Caudate nucleus (tissue), 63 donors: ENCODE measurements at places on chromosomes 11 and 22.
A peak's percentile ranks its signal among the peaks of the same experiment; 100 is the strongest.

GRCh38 chr11:17389957-17390649 is 1.6 kb upstream of the KCNJ11 start:
- DNase-seq: no peak

DNA sequence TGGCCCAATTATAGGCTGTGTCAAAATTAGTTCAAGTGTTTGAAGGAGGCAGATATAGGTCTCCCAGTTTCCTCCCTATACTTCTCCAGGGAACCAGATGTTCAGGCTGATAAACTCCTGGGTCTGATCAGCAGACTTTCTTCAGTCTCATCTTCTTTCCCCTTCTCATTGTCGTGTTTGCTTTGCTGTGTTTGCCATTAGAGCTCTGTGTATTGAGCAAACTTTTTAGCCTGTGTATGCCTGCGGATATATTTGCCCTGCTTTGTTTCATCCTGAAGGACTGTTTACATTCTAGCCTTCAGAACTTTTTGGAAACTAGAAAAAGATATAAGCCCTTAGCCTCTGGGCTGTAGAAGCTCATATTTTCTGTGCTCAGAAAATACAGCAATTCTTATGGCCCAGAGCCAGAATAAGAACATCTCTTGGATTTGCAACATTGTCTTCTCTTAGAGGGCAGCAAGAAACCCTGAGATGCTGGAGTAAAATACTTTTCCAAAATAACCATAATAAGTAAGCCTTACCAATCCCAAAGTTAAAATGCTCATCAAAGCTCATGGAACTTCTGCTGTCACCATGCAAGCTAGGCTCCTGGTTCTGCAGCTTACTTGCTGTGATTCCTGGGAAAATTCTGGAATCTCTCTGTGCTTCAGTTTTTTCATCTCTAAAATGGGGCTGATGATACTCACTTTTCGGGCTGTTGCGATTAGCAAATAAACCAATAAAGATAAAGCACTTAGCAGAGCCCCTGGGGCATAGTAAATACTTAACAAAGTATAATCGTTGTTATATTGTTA is 34.1 kb upstream of the ME3 start:
- no peak for DNase-seq

GRCh38 chr22:47071078-47071806 is 308.8 kb downstream of the TBC1D22A start:
- DNase-seq: no peak

GRCh38 chr22:49010901-49011300 is 816.8 kb downstream of the BRD1 start:
- no peak for DNase-seq

GRCh38 chr11:63551889-63552266 is 11.3 kb downstream of the PLAAT2 start:
- DNase-seq: no peak

DNA sequence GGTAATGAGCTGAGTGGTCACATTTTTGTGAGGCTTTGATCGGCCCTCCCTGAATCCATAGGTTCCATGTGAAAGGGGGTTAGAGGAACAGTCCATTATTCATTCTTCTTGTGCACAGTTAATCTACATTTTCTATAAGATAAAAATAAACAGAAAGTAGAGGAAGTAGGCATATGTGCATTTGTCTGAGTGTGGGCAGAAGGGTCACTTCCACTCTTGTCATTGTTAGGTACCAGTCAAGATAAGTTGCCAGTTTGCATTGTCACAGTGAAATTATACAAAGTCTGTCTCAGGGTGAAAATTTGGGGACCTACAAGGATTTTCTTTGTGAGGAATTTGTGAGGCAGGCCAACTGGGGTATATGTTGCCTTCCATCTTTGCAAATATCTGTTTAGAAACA is 4.6 kb upstream of the APOL4 start:
- no peak for DNase-seq

GRCh38 chr11:69657456-69657910 is 16.5 kb downstream of the CCND1 start:
- no peak for DNase-seq

DNA sequence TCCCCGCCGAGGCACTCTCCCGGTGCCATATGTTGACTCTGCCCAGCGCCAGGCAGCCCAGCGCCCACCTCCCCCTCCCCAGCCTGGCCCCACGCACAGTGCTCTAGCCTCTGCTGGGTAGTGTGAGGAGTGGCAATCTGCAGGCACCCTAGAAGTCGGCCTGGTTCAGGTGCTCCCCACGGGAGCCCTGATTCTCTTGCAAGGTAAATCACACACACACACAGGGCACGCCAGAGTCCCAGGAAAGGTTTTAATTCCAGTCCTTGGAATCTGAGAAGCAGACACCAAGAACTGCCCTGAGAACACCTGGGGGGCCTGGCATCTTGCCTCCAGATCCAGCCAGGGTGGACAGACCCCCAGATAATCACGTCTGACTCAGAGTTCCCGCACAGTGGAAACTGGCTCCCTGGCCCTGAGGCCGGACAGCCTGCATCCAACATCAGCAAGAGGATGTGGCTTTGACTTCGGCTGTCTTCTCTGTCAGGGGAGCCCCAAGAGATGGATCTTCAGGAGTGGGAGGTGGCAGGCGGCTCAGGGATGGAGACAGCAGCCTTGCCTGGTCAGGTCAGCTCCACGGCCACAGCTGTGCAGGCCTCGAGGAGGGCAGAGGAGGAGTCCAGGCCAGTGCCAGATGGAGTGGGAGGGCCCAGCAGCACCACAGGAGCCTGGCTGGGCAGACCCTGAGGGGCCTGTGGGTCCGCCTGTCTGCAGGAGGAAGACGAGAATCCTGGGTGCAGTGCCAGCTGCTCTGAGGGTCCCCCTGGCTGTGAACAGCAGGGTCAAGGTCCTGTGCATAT is 1.1 kb upstream of the RIN1 start:
- no peak for DNase-seq

DNA sequence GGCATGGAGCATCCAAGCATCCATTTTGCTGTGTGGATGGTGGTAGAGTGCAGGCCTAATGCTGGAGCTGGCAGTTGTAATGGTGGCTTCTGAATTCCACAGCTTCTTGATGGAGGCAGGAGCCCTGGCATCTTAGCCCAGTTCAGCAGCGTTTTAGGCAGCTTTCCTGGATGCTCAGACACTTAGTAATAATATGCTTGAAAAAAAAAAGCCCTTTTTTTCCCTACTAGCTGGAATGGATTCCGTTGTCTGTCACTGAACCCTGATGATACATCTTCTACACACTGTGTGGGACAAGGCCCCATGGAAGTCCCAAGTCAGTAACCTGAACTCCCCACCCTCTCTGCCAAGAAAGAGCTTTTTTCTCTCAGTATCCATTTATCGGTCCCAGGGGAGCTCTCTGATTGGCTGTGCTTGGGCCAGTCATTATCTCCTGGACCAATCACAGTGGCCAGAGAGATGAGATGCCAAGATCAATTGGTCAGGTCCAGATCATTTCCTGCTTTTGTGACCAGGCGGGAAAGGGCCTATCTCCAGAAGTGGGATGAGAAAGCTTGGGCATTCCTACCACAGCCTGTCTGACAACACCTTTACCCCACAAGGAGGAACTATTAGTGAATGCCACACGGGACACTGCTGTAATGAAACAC is 34.2 kb downstream of the MCM5 start:
- no peak for DNase-seq

DNA sequence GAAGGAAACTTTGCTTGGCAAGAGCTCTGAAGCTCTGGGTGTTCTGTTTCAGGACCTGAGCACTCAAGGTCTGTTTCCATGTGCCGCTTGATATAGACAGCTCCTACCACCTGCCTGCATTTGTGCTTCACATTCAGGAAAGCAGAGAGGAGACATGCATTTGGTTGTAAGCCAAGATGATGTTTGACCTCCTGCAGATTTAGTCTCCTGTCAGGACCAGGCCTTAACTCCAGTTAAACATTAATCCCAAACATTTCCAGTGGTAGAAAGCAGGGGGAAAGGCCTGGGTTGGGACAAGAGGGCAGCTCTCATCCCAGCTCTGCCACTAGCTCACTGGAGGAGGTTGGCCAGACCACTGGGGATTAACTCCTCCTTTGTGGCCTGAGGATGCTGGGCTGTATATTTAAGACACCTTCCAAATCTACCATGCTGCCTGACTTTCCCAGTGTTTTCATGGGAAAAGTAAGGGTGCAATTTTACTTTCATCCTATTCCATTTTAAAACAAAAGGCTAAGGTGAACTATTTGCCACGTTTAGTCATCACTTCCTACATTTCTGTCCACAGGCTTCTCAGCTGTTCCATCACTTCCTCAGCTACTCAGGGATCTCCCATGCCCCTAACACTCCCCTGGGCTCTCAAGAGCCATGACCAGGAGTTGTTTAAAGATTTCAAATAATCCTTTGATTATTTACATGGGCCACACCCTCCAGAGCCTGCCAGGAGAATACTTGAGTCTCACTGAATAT is 80.9 kb downstream of the INSC start:
- no peak for DNase-seq

- no peak for DNase-seq
Observed at GRCh38 chr22:38298312-38299005, 18.8 kb downstream of the CSNK1E start.

DNA sequence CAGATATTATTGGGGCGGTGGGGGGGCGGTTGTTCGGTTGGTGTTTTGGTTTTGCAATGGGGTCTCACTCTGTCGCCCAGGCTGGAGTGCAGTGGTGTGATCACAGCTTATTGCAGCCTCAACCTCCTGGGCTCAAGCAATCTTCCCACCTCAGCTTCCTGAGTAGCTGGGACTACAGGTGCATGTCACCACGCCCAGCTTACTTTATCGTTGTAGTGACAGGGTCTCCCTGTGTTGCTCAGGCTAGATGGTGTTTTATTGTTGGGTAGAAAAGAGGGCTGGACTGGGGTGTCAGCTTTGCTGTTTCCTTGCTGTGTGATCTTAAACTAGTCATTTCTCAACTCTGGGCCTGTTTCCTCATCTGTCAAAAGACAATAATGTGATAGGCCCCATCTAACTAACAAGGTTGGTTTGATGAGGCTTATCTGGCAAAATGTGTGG is 17.5 kb upstream of the MYH9 start:
- DNase-seq: no peak

- no peak for DNase-seq
Observed at GRCh38 chr22:20039683-20040325, 18.9 kb downstream of the TANGO2 start.

GRCh38 chr11:106467501-106467900 is 390.0 kb downstream of the AASDHPPT start:
- no peak for DNase-seq

GRCh38 chr11:102530558-102530957 is at the start of gene MMP7:
TSS of gene MMP7 (minus strand) at chr11:102530747. CDS start at chr11:102530700, 47 bp downstream.
- DNase-seq: no peak

- DNase-seq: no peak
Observed at GRCh38 chr11:61765550-61766253, 13.3 kb downstream of the MYRF start.

DNA sequence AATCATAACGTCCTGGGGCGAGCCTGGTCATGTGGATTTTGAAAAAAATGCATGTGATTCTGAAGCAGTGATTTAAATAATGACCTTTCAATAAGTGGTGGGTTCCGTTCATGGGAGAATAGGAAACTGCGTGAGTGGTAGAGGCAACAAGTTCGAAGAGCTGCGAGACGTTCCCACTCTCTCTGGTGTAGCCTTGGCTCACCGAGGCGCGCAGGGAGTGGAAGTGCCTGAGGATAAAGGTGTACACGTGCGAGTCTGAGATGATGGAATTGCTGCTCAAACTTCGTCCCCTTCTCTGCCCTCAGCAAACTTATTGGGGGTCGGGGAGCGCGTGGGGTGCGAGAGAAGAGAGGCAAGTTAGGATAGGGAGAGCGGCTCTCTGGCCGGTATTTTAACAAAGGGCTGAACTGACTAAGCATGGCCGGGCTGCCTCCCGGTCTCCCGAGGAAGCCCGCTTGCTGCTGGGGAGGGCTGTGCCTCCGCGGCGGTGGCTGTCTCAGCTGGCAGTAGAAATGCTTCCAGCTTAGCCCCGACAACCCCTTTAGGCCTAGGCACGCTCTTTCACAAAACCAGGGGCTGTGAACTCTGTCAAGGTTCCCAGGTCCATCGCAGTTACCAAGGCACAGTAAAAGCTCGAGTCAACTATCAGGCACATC is 875 bp upstream of the STT3A start:
- peak; percentile 79 for DNase-seq

DNA sequence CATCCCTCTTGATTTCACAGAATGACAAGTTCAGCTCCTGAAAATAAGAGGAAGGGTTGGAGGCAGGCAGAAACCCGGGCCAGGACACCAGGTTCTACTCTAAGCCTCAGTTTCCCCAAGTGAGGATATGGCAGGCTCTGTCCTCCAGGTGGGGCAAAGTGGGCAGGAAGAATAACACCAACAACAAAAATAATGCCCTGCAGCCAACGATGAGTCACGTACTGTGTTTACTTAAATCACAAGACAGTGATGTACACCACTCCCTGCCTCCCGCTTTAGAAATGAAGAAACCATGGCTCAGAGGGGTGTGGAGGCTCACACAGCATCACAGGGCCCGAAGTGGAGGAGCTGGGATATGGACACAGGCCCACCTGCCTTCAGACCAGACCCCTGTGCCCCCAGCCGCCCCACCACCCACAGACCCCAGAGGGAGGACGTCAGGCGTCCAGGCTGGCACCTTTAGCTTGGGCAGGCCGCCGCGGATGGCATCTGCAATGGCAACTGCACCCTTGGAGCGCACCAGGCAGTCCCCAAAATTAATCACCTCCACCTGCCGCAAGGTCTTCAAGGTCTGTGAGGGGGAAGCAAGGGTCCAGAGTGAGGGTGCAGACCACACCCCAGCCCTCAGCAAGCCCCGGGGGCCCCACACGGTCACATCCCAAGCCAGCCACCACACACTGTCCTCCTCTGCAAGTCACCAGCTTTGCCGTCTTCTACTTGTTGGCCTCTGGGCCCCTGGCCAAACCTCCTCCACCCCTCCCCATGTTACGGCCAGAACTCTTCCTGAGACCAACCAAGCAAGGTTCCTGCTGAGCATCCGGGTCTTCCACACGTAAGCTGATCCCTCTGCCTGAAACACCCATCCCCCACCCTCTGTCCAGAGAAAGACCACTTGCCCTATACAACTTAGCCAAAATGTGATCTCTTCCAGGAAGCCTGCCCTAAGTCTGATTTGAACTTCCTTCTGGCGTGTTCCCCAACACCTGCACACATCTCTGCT is 15.8 kb upstream of the CHADL start:
- DNase-seq: no peak

DNA sequence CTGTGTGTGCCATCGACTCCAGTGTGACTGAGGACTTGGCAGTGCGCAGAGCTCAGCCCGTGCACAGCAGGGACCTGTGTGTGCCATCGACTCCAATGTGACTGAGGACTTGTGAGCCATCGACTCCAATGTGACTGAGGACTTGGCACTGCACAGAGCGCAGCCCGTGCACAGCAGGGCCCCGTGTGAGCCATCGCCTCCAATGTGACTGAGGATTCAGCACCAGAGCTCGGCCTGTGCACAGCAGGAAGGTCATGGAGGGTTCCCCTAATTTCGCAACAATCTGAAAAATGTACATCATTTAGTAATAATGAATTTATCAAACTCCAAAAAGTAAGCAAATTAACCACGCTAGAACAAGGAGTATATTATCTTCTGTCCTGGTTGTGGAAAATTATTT is 348.3 kb upstream of the B3GAT1 start:
- no peak for DNase-seq
